Bone marrow (tissue), 2 donors: ENCODE measurements at places on chromosomes 2 and 18.

DNA sequence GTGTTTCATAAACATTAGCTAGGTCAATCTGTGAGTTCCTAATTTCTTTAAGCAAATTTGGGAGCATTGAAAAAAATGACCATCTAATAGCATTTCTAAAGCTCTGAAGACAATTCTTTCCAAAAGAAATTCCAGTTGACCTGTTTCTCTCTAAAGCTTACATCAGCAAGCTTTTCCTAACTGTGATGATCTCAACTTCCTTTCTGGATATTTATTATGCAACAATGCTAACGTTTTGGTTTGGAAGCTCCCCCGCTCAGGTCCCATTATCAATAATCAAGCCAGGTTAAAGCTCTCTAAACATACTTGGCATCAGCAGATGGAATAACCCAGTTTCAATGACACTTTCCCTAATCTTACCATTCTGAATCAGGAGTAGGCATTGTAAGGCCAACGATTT is 196.3 kb upstream of the TANK start:
- DNase-seq: no peak

DNA sequence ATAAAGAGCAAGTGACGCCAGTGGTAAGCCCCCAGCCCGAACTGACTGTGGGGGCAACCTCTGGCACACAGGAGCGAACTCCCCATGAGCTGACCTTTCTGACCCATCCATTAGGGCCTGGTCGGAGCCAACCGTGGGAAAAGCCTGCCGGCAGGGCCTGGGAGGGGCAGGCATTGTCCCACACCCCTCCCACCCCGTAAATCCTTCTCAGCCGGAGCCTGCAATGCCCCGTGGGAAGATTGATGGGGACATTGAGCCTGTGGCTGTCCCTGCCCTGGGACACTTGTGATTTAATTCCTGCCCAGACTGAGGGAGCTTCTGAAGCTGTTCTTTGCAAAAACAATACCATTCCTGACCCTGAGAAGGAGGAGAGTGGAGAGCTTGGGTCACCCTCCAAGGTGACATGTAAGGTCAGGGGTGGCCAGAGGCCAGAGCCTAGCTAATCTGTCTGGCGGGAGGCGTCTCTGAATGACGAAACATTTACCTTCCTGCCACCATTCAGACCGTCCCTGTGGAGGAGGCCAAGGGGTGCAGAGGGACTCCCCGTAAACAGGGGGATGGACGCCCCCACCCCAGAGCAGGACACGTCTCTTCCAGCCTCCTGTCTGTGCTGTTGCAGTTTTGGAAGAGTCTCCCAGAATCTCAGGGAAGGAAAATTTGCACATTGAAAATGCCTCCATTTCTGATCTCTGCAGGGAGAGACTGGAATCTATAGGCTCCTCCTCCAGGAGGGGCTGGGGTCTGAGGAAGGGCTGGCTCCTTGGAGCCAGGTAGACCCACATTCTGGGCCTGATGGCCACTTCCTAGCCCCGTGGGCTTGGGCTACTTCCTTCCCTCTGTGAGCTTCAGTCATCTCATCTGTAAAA is 51.2 kb upstream of the HS6ST1 start:
- no peak for DNase-seq

- no peak for DNase-seq
These were observed 2.8 kb upstream of the RMP24 start for GRCh38 chr18:35969676-35970075.

DNA sequence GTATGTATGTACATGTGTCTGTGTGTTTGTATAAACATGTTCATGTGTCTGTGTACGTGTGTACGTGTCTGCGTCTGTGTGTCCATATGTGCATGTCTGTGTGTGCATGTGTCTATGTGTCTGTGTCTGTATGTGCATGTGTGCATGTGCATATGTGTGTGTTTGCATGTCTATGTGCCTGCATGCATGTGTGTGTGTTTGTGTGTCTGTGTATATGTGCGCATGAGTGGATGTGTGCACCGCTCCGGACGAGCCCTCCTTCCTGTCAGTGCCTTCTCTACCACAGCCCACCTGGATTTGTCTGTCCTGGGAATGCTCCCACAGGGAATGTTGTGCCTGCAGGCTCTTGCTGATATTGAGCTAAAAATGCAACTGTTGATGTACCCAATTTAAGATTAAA is 113.3 kb upstream of the EPC2 start:
- no peak for DNase-seq

DNA sequence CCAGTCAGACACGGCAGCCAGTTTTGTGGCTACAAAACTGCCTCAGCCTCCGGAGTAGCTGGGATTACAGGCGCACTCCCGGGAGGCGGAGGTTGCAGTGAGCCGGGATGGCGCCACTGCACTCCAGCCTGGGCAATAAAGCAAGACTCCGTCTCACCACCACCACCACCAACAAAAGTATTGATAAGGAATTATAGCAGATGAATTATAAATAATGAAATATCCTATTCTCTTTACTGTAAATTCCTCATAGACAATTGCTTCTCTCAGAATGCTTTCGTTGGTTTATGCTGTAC is 1.4 kb upstream of the FAM161A start:
- no peak for DNase-seq

DNA sequence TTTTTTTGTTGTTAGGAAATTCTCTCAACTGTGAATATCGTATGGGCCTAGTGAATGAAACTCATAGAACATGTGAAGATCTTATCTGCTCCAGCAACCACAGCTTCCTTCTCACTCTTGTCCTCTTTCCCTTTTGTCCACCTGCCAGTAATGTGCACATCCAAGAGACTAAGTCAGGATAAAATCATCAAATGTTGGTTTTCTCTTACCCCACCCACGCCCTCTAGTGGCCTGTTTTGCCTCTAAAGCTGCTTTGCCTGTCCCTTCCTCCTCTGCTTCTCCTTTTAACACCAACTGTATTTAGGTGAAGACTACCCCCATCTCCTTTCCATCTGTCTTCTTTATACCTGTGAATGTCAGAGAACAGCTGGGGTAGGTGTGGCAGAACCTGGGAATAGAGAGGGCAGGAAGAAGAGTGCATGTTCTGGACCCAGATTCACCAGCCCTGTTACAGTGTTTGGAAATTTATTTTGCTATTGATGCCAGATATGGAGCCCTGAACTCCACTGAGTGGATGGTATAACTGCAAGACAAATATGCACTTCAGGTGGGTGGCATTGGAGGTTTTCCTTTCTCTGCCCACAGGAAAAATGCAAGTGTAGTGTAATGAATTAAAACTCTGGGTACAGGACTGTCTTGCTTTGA is 8.4 kb upstream of the MGAT5 start:
- peak; percentile 88 for DNase-seq

DNA sequence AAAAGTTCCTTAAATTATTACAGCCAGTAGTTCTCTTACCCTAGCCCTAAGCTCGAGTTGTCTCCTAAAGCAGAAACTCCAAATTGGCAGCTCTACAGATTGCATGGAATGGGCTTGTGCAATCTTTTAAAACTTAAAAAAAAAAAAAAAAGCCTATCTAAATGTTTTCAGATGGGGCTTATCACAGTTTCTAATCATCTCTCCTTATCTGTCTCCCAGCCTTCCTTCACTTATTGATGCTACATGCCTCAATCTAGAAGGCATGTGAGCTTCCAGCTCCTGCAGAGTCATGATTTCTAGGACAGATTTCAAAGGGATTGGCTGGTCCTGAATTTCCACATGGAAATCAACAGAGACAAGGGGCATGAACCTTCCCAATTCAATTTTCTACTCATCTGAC is 33.1 kb upstream of the PELI1 start:
- no peak for DNase-seq

DNA sequence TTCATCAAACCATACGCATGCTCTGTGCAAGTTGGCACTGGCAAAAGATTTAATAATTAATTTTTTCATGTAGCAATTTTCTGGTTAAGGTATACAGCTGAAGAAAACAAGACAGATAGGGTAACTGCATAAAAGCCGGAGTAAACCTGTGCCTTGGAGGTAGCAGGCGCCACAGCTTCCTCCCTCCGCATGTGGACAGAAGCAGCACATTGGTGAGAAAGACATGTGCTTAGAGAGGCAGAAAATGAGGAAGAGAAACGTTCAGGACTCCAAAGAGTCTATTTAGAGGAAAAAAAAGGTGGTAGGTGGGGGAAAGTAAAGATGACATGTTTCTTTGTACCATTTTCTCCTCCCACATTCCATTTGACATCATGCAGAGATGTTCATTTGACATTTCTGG is 9.3 kb downstream of the ST6GAL2 start:
- DNase-seq: no peak

- no peak for DNase-seq
These were observed 242.6 kb upstream of the TCF4 start for GRCh38 chr18:55830544-55830943.

DNA sequence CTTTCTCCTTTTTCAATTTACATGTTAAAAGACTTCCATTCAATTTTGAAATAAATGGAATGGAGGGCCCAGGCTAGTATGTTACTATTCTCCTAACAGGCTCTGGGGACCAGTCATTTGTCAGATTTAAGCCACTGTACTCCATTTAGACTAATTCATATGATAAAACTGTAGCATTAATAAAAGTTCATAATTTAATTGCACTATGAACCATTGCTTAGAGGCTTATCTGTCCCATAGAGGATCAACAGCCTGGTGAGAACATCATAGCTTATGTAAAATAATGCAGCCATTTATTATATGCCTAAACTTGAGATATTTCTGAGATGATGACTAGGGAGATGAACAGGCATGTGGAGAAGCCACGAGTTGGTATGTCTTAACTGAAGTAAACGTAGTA is 156.0 kb downstream of the RIT2 start:
- DNase-seq: no peak

DNA sequence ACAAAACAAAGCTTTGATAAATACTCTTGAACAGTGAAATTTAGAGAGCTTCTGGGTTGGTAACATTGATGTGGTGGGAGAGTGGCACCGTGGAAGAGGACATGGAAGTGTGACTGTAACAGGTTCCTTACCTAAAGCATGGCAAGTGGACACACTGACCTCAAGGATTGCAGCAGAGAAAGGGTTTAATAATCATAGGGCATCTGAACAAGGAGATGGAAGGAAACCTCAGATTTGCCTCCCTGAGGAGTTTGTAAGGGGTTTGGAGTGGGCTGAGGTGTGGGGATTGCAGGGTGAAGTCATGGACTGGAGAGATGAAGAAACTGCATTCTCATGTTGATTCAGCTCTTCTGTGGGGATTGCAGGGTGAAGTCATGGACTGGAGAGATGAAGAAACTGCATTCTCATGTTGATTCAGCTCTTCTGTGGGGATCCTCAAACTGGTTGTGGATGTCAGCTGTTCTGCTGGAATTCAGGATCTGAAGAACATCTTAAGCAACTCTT is 83.8 kb upstream of the TLK1 start:
- DNase-seq: no peak

- no peak for DNase-seq
These were observed 214.5 kb downstream of the ZBTB7C start for GRCh38 chr18:48194591-48195181.

DNA sequence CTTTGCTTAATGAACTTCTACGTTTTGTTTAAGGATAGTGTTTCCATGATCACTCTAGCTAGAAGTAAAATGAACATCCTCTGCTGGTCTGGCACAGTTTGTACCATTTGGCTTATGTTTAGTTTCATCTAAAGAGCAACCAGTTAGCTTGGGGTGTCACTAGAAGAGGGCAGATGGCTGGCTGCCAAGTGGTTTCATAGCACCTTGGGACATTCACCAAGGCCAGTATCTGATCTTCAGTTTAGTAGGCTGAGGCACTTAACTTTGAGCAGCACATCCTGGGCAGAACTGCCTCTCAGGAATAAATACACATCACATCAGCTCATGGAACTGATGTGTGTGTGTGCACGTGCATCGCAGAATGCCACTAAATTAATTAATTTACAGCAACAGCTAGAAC is 68.4 kb downstream of the NXPH2 start:
- DNase-seq: no peak

GRCh38 chr2:235937087-235937486 is 231.1 kb downstream of the GBX2 start:
- no peak for DNase-seq

DNA sequence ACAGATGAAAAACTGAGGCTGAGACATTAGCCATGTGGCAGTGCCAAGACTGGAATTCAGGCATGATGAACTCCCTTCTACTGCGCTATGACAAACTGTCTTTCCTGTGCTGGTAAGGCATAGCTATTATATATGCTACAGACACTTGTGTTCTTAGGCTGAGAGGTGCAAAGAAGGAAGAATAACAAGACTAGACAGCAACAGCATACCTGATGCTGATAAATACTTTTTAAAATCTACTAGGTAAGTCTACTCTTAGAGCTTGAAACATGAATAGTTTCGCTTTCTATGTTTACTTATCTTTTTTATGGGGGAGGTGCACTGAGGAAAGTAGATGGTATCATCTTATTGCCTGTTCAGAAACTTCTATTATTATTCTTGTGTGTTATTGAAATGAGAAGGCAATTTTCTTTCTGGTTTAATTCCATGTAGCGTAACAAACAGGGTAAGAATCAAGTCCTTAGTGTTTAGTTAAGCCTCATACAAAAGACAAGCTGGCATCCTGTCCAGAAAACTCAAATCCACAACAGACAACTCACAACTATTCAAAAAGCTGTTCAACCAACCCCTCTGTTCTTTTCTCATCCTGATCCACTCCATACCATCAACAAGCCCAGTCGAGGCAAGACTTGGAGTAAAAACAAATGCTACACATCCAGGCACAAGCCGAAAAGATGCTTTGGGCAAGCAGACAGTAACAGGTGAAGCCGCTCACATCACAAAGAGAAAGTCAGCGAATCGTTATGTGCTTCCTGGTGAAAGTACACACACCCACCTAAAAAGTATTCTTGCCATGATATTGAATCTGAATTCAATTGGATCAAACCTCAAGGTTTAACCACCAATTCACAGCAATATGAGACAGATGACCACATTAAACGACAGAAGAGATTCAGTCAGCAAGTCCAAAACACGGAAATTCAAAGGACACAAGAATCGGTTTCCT is 1.5 kb downstream of the TTC32 start:
- no peak for DNase-seq

- no peak for DNase-seq
These were observed 216.1 kb upstream of the FSIP2 start for GRCh38 chr2:185522472-185522871.

DNA sequence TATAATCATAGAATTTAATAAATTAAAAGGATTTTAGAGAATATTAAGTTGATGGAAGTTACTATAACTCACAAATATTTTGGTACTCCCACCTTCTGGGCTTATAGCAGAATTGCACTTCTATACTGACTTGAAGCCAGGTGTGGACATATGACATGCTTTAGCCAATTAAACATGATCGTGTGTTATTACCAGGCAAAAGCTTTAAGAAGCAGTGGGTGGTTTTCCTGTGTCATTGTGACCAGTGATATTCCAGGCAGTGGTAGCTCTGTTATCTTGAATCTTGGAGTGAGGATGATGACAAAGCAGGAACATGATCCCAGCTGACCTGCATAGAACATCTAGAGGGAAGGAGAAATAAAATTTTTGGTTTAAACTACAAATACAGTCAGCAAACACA is 370.9 kb upstream of the ZEB2 start:
- no peak for DNase-seq
